ENCODE measurements at places on chromosomes 7 and 10.

DNA sequence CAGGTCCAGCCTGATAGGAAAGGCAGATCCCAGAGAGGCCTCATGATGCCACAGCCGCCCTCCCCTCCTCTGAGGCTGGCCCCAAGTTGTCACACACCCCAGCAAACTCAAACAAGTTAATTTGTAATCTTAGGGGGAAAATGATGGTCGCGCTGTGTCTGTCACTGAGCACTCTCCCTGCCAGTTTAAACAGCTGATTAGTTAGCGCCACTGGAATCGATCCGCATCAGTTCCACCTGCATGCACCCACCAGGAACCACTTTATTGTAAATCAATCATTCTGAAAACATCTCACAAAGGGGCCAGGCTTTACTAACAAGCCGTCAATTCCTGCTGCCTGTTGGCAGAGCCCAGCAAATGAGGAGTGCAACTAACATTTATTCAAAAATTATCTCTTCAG lies 870.9 kb downstream of the KCNMA1 start:
- DNase-seq, result no peak

GRCh38 chr7:31512166-31512565 lies 1.7 kb upstream of the ITPRID1 start:
- no peak for DNase-seq

DNA sequence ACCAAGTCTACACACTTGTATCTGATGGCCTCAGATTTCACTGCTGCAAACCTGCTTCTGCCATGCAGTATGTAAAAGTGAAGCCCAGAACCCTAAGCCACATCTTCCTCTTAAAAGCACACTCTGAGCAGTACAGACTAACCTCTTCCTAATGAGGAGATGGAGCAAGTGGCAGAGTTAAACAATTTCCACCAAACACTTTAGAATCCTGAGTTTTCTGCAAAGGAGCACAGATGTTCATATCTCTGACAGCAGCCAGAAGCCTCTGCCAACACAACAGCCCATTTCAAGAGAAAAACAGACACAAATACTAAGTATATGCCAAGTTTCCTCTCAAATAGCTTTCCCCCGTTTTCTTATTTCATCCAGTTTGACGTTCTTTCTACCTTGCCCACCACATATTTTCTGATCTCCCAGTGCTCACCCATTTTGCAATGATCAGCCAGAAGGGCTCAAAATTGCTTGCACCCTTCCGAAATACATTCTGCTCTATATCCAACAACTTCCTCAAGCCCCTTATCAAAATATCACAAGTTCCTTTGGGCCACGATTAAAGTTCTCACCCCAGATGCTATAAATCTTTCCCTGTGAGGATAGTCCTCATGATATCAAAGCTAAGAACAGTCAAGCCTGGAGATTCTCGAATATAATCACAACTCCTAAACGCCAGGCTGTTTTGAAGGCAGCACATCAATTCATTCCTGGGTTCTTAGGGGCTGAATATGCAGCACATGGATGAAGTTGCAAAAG lies 27.5 kb downstream of the ELMO1 start:
- no peak for DNase-seq

GRCh38 chr10:129944456-129944855 lies 19.6 kb downstream of the EBF3 start:
- no peak for DNase-seq

DNA sequence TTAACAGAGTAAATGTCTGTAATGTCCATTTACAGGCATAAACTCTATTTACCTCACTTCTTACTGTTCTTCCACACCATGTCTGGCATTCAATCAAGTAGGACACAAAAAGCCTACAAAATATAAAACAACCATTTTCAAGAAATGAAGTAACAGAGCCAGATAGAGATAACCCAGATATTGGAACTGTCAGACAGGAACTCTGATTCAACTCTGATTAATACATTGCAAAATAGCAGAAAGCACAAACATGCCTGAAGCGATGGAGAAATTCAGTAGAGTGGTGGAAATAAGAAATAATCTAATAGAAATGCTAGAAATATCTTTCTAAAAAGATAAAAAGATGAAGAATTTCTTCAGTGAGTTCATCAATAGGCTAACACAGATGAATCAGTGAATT lies 964.4 kb downstream of the PCDH15 start:
- no peak for DNase-seq

DNA sequence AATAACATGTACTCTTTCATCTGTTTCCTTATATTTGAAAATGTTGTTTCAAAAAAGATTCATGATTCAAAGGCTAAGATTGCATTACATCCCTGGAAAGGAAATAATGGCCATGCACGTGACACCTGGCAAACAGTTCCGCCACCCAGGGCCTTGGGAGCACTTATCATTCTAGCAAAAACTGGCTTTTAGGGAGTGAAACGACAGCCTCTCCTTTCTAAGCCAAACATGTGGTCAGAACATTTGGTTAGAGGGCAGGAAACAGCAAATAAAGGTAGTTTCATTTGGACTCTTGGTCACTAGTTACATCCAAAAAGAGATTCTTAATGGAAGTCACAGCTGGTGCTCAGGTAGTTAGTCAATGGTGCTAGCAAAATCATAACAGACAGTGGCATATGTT lies 83.5 kb downstream of the FAS start:
- DNase-seq, result peak; percentile 59

GRCh38 chr10:63204667-63205391 lies 71.7 kb downstream of the NRBF2 start:
- no peak for DNase-seq

DNA sequence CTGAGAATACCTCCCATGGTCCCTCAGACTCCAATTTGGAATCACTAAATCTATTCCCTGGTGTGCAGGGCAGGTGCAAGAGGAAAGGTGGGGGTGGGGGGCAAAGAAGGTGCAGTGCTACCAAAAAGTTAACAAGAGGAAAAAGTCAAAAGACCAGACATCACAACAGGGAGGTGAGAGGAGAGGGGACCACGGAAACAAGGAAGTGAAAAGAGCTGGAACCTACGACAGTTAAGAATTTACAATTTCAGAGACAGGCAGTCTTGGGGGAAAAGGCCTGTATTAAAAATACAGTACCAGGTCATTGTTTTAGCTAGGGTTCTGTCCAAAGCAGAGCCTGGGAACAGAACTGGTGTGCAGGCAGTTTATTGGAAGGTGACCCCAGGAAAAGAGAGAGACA lies 14.6 kb downstream of the ITGB1 start:
- DNase-seq, result no peak

GRCh38 chr7:31071645-31072029 lies 19.5 kb downstream of the ADCYAP1R1 start:
- DNase-seq, result no peak

DNA sequence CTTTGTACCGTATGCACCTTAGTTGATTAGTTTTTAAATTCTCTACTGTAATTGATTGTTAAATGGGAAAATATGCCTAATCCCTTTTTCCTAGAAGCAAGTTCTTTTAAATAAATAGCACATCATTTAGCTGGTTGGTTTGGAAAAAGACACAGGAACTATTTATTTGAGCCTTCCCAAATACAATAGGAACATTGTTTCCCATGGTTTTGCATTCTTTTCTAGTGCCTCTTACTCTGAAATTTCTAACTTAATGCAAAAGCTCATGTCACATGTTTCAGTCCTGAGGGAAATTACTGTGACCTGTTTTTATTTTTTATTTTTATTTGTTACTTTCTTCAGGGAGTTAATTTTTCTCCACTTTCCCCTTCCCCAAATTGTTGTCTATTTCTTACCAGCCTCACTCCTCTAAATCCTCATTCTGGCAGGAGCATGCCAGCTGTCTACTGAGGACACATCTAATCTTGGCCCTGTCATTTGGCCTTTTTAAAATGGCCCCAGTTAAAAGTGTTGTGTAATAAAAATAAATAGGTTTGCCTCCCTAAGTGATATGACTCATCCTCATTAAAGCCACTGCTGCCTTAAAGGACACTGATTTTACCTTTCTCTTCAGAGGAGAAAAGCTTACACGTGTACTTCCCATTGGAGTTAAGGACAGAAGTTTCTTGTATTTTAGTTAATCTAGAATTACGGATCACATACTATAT lies 94.5 kb downstream of the PPP1R3A start:
- DNase-seq, result peak; percentile 46

- DNase-seq, result no peak
Observed at GRCh38 chr10:102963756-102964025, 45.6 kb downstream of the CNNM2 start.

DNA sequence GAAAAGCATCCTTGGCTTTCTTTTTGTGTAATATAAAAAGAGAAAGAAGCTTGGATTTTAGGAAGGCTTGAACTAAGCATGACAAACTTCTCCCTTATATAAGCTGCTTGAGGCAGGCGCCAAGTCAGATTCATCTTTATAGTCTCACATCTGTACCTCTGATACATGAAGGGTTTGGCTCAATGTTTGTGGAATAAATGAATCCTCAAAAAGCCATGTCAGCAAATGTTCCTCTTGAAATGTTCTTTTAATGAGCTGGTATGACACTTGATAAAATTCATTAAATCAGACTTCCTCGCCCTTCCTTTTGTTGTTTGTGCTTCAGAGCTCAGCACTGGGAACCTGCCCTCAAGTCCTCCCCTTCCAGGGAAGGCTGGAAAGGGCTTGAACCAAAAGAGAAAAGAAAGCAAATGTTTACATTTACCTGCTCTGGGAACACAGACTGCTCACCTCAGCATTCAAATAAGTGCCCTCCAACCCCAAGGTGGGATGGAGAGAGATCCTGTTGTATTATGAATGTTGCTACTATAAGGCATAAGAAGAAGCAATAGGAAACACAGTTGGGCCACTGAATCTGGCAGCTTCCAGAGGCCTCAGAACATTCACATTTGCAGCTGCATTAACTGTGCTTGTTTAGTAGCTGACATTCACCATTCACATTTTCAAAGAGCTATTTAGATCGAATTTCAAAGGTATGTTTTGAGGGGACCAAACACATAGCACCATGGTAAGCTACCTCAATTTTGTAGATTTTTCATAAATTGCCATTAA lies 212.6 kb downstream of the CACNA2D1 start:
- DNase-seq, result no peak

- peak; percentile 91 for DNase-seq
Observed at GRCh38 chr7:44277851-44278250, 47.5 kb downstream of the CAMK2B start.

DNA sequence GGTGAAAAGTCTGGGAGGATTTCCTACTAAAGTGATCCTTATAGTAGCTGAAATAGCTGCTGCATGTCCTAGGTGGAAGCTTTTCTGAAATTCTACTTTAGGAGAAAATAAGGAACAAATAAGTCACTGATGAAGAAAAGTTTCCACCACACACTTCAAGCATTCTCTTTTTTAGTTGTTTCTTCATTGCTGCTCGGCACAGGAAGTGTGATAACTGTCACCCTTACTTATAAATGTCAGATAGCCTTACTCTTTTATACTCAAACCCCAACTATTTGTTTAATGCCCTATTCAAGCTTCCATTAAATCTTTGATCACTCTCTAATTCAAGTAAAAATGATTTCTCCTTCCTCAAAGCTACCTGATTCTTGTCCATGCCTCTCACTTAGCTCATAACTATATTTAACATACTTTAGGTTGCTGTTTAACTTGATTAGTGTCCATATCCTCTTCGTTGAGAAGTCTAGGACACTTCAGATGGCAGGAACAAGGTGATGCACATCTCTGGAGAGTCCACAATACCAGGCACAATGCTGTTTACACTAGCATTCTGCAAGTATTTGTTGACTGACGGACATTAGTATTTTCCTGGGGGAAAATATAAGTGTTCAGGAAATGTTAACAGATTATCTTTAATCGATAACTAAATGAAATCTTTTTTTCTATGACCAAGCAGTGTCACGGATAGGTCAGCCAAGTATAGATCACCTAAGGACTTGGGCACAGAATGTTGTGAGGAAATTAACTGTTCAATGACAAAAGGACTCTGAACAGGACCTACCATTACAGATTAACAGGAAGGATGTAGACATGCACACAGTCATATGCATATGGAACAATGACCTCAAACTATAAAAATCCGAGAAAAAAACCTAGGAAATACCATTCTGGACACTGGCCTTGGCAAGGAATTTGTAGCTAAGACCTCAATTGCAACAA lies 67.4 kb downstream of the ZNF438 start:
- no peak for DNase-seq

GRCh38 chr7:133770863-133771492 lies 356.2 kb upstream of the LRGUK start:
- no peak for DNase-seq
